NCI-H524 (cell line): ENCODE measurements at places on chromosomes 7 and 10.
A peak's percentile ranks its signal among the peaks of the same experiment; 100 is the strongest.

- no peak for DNase-seq
Observed at GRCh38 chr10:123599366-123599849, 66.7 kb upstream of the GPR26 start.

DNA sequence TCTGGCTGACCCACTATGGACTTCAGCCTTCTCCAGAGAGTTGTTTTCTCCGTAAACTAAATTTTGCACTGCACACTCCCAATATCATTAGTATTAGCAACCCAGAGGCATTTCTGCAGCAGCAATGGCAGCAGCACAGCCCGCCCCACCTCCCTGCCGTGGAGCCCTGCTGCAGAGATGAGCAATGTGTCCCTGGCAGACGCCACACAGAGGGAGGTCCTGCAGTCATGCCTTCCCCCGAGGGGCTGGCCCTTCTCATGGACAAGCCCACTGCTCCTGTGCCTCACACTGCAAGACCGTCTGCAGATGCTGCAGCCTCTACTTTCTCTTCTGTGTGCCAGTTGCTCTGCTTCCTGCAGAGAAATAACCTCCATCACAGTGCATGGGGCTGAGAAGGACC is 393.4 kb upstream of the MKI67 start:
- DNase-seq = no peak

GRCh38 chr7:32179567-32179966 is 109.4 kb upstream of the PDE1C start:
- no peak for DNase-seq

DNA sequence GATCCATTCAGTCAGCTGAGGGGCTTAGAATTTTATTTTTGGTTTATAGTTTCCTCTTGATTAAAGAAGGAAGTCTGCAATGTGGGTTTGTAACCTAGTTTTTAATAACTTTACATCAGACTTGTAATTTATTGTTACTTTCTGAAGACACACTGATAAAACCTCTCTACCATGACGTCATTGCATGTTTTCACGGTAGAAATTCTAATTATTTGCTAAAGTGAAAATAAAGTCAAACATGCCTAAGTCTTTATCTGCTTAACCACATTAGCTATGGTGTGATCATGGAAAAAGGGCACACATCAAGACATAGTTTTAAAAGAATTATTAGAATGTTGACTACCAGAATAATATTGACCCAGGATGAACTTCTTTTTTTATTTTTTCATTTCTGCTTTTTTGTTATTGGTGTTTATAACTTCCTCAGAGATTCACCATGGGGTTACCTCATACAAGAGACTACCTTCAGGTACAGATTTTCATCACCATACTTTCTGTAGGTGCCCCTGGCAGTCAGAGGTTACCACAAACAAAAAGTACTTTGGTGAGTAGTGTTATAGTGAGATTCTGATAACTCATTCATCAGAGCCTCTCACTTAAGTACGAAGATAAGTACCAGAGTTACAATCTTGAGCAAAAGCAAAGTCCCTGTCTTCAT is 7.0 kb upstream of the PANK1 start:
- DNase-seq = no peak

DNA sequence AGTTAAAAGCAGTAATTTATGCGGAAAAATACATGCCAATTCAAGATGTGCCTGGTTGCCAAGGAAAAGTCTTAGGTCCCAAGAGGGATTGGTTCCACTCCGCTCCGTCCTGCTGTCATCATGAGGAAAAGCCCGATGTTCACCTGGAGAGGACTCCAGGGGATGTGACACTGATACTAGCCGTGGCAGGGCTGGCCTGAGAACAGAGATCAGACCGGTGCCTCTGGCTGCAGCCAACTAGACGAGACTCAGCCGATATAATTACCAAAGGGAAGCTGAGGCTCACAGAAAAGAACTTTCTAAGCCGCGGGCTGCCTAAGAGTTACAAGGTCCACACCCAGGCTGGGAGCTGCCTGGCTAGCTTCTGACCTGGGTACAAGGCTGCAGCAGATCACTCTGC is 81.3 kb upstream of the UNC5B start:
- peak; percentile 17 for DNase-seq
